ENCODE measurements at places on chromosomes 2 and 18. TPM values are rescaled to one million over a fixed set of nuclear protein-coding genes. Genes with fewer than 3 reads are reported as not detected.

DNA sequence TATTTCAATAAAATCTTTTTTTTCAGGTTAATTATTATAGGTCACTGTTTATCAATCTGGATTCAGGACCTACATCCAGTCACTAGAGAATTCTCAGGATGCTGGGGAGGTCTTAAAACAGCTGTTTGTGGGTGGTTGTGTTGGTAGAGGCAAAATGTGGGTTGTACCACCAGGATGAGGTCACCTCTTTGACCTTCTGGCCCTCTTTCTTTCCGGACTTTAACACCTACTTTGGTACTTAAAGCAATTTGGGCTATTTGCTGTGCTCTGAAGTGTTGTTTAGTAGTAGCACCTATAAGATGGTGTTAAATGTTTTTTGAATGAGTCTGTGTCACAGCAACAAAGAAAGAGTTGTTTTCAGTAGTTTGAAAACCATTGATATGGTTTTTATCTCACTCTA is 14.6 kb downstream of the EML4 start:
- DNase-seq: no peak

DNA sequence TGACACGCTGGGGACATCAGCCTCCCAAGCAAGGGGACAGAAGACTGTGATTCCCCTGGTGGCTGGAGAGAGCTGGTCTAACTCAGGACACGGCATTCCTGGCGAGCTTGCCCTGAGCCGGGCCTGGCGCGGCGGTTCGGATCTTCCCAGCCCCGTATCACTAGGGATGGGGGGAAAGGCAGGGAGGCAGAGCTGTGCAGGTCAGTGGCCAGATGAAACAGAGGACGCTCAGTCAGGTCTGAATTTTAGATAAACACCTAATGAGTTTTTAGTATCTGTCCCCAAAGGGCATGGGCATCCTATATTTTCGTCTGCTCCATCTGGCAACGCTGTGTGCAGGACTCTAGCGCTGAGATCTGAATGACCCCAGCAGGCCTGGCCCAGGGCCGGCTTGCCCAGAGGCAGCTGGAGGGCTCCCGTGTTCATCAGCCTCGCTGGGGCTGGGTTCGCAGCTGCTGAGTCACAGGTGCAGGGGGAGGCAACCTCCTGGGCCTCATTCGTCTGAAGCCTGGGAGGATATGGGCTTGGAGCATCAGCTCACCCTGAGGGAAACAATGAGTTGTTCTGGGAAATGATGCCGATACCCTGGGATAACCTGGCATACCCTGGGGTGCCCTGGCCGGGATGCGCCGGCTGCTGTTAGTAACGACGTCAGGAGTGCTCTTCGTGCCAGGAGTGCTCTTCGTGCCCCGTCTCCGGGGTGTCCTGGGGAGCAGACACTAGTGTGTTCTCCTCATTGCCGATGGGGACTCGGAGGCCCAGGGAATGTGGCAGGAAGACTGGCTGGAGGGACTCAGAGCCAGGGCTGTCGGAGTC is 48.1 kb upstream of the HPCAL1 start:
- no peak for DNase-seq

DNA sequence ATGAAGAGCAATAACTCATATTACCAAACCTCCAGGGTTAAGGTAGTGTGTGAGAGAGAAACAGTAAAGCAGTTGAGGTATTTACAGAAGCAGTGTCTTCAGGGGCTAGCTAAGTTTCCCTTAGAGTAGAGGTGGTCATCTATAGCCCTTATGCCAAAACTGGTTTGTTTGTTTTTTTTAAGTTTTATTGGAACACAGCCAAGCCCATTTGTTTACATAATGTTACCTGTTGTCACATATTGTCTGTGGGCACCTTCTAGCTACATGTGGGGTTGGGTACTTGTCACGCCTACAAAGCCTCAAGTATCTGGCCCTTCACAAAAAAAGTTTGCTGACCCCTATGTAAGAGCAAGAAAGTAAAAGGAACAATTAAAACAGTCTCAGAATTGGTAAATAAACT is 39.4 kb downstream of the ACTR2 start:
- DNase-seq: no peak

Gene EPAS1
- polyA plus RNA-seq: 189 TPM

Gene FEV
- polyA plus RNA-seq: not detected

All from right lung (tissue), 10 donors.